ENCODE measurements at places on chromosomes 16 and 17.

DNA sequence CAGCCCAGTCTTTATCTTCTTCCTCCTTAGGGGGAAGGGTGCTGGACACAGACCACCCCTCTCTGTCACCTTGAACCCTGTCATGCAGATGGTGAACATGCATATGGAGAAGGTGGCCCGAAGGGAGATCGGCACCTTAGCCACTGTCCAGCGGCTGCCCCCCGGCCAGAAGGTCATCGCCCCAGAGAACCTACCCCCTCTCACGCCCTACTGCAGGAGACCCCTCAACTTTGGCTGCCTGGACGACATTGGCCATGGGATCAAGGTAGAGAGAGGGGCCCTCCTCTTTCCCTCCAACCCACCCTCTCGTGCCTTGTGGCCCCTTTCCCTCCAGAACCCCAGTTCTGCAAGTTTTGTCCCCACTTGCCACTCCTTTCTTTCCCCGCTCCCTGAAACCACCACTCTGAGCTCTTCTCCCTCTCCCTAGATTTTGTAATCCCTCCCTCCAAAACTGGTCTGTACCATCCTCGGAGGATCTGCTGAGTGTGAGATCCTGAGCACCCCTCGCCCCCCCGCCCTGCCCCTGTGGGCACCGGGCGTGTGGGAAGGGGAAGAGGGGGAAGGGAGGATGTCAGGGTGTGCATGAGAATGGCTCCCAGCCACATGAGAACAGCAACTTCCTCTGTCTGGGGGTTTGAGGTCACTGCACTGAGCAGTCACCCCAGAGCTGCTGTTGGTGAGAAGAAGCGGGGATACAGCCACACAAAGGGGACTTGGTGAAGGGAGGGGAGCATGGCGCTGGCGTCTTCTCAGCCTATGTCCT lies 7.3 kb downstream of the ABI3 start:
- no peak overlapping the region for H3K27ac ChIP-seq
- H3K27me3 ChIP-seq, result no peaks in the 10 kb centered on the region
- H3K4me3 ChIP-seq, result no peak overlapping the region
- H3K36me3 ChIP-seq, result peaks cover 2% of the 10 kb centered on the region
- no peak for DNase-seq

GRCh38 chr17:37541880-37542660 lies 52.4 kb downstream of the DUSP14 start:
- no peak for DNase-seq
- no peaks in the 10 kb centered on the region for H3K27me3 ChIP-seq

DNA sequence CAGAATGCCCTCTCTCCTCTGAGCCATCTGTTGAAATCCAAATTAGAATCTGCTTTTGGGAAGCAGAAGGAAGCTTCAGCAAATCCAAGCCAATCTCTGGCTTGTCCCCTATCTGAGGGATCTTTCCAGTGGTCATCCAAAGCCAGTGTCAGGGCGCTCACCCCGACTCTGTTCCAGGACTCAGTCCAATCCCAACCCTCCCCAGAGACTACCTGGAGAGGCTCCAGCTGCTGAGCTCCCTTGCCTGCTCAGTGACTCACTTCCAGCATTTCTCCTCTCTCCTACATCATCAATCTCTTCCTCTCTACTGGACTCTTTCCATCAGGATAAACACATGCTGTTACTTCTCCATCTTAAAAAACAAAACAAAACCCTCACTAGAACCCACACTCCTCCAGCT lies 2.4 kb downstream of the MATCAP1 start:
- peaks cover 33% of the 10 kb centered on the region for H3K4me1 ChIP-seq
- peak overlapping the region; percentile 36 for H3K27ac ChIP-seq
- no peaks in the 10 kb centered on the region for H3K36me3 ChIP-seq
- no peaks in the 10 kb centered on the region for H3K27me3 ChIP-seq

- H3K4me1 ChIP-seq, result no peaks in the 10 kb centered on the region
- no peaks in the 10 kb centered on the region for H3K36me3 ChIP-seq
- no peak overlapping the region for H3K4me3 ChIP-seq
- DNase-seq, result no peak
- no peaks in the 10 kb centered on the region for H3K27me3 ChIP-seq
These were observed 339.7 kb downstream of the CA10 start for GRCh38 chr17:51818777-51819176.
